B cell (primary cell): ENCODE measurements at places on chromosomes 7 and 10.

- DNase-seq, result no peak
Observed at GRCh38 chr10:86803156-86803555, 46.7 kb downstream of the BMPR1A start.

DNA sequence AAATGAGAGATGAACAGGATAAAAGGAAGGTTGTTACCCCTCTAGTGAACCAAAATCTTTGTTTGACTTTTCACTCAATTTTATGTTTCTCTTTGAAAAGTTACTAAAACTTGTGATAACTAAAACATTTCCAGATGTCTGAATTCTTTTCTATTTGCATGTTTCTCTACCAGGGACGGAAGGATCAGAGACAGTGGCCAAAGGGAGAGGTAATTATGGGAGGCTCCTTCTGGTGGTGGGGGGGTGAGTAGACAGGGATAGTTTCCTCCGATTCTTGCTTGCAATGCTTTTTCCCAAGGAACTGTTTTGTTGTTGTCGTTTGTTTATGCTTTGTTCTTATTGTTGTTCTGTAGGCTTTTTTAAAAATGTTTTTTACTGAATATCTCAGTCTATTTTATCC, 374.8 kb downstream of the INHBA start:
- no peak for DNase-seq

DNA sequence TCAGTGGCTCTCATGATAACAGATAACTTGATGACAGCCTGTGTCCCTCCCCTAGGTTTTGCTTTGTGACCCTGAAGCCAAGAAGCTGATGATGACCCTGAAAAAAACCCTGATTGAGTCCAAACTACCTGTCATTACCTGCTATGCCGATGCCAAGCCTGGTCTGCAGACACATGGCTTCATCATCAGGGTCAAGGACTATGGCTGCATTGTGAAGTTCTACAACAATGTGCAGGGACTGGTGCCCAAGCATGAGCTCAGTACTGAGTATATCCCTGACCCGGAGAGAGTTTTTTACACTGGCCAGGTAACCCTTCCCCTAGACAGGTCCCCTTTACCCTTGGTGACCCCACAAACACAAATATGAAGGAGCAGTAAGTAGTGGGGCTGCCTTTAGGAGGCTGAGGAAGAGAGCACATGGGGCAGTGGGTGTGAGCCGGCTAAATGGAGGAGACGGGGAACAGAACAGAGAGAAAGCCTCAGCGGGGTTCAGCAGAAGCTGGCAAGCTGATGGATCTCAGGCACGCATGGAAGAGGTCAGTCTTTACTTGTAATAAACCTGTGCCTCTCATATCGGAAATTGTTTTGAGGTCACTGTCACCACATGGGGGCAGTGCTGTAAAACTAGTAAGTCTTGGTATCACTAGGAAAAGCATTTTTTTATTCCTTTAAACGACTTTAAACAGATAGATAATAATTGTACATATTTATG, 20.2 kb downstream of the PDCD11 start:
- peak; percentile 76 for DNase-seq

DNA sequence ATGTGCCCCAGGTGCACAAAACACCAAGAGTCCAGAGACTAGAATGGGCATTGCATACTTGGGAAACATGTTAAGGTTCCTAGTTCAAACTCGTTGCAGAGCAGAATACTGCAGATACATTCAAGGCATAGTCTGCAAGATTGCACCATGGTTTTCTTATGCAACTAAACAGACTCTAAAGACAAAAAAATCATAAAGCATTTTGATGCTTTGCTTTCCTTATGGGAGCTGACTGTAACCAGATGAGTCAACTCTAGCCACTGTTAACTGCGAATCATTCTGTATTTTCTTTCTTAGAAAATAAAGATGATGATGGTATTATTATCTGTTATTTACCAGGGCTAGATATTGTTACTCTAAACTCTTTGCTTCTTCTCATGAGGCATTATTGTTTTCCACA, 19.7 kb downstream of the TRUB1 start:
- no peak for DNase-seq

GRCh38 chr7:51045319-51046102, 262.8 kb upstream of the GRB10 start:
- DNase-seq, result no peak

DNA sequence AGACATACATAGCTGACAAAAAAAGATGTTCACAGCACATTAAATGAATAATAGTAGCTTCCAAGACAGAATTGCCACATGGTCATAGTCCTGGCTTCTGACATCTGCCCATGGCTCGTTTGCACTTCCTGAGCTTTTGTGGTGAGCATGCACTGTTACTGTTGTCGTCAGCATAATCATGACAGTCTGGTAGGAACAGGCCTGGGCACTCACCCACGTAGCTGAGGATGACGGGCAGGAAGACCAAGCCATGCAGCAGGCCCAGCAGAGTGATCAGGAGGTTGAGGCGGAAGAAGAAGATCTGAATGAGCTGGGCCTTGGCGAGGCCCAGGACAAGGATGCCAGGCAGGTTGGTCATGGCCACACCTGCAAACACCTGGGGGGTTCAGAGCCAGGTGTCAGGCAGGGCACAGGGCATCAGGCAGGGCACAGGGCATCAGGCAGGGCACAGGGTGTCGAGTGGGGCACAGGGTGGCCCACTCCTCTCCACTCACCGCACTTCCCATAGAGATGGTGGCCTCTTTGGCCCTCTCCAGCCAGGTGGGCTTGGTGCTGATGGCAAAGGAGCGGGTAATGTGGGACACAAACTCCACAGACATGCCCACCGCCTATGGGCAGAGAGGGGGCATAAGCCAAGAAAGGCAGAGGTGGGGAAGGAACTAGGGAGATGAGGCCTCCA, 25.3 kb upstream of the NUDCD3 start:
- no peak for DNase-seq

GRCh38 chr10:110547139-110547761, 20.2 kb upstream of the SMC3 start:
- DNase-seq, result peak; percentile 76

- no peak for DNase-seq
Observed at GRCh38 chr10:22570733-22571430, 143.5 kb downstream of the PIP4K2A start.

GRCh38 chr7:29623973-29624372, 60.3 kb downstream of the PRR15 start:
- DNase-seq, result no peak

DNA sequence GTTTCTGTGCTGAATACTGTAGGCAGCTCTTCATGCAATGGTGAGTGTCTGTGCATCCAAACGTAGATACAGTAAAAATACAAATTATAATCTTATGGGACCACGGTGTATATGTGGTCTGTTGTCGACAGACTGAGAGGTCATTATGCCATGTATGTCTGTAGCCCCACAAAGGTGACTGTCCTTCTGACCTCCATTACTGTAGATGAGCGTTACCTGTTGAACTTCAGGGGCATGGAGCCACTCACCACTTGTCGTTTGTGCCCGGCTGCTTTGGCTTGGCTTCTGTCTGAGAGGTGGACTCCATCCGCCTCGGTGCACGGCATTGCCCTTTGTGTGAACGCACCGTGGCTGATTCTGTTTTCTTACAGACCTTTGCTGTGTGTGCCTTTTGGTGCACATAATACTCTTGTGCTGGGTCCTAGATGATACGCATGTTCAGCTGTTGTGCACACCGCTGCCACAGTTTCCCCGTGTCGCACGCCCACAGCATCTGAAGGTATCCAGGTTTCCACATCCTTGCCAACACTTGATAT, 2.9 kb downstream of the UBE3C start:
- no peak for DNase-seq

- DNase-seq, result peak; percentile 73
Observed at GRCh38 chr7:29989257-29989995, at the start of gene SCRN1. SCRN1 (minus strand) TSS chr7:29989801; CDS start chr7:29969067, 20,734 bp downstream.

- no peak for DNase-seq
Observed at GRCh38 chr10:23075672-23076071, 19.7 kb upstream of the MSRB2 start.

- no peak for DNase-seq
Observed at GRCh38 chr10:57992321-57993077, 275.2 kb downstream of the IPMK start.

- DNase-seq, result no peak
Observed at GRCh38 chr10:119303886-119304285, 96.5 kb downstream of the GRK5 start.

DNA sequence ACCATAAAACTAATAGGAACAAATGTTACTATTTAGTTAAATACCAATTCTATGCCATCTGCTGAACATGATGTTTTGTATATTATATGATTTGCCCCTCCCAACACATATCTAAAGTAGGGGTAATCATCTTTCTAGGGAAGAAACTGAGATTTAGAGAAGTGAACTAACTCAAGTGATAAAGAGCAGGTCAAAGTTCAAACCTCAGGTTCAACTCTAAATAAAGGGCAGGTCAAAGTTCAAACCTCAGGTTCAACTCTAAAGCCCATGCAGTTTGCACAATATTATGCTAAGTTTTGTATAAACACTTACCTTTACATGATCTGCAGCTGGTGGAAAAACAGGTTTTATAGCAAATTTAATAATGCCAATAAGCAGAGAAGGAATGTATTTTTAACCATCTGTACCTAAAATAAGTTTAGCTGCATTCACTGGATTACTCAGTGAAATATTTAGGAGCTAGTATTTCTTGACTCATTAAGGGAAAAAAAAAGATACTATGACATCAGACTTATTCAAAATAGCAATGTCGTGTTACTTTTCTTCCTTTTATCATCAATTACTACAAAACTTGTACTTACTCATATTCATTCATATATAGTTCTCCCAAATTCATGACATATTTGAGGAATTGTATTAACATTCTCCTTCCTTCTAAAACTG, 1194.3 kb upstream of the CELF2 start:
- no peak for DNase-seq

DNA sequence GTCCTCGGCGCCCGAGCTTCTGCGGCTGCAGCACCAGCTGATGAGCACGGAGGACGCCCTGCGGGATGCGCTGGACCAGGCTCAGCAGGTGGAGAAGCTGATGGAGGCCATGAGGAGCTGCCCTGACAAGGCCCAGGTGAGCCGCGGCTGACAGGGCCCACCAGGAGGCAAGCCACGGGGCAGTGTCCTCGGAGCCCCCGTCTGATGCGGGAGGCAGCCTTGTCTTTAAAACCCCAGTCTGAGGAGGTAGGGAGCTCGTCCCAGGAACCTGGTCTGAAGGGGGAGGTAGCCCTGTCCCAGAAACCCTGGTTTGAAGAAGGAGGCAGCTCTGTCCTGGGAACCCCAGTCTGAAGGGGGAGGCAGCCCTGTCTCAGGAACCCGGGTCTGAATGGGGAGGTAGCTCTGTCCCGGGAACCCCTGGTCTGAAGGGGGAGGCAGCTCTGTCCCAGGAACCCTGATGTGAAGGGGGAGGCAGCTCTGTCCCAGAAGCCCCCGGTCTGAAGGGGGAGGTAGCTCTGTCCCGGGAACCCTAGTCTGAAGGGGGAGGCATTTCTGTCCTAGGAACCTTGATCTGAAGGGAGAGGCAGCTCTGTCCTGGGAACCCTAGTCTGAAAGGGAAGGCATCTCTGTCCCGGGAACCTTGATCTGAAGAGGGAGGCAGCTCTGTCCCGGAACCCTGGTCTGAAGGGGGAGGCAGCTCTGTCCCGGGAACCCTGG, 53.1 kb upstream of the GTF2IRD1 start:
- DNase-seq, result peak; percentile 22

DNA sequence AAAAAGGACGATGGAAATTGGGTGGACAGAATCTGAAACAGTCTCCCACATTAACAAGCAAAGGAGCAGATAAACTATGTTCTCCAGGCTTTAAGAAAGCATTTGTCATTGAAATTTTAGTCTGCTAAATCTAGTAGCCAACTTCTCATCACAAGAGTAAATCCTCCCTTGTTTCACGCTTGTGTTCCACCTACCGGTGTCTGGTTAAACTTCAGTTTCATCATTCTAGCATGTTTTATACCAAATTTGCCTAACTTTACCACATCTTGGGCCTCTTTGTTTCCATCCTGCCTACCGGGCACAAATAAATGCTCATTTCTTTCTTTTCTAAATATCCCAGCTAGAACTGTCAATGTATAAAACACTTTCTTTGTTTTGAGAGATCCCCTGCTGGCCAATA, 5.8 kb downstream of the LIPA start:
- peak; percentile 43 for DNase-seq

DNA sequence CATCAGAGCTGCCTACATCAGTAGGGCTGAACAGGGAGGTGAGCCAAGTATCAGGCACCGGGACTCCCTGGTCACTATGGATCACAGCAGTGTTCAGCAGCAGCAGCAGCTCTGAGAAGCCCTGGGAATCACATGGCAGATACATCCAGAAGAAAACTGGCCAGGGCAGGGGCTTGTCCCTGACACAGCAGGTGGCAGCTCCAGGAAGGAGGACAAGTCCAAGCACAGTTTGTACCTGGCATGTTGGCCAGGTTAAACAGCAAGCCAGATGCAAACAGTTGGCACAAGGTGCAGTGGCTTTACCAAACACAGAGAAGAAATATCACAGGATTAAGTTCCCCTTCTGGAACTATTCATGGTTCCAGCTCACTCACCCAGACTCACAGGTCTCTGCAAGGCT, 139.4 kb downstream of the KCNMA1 start:
- DNase-seq, result no peak

GRCh38 chr10:29245476-29245875, 43.4 kb upstream of the LYZL1 start:
- DNase-seq, result no peak

DNA sequence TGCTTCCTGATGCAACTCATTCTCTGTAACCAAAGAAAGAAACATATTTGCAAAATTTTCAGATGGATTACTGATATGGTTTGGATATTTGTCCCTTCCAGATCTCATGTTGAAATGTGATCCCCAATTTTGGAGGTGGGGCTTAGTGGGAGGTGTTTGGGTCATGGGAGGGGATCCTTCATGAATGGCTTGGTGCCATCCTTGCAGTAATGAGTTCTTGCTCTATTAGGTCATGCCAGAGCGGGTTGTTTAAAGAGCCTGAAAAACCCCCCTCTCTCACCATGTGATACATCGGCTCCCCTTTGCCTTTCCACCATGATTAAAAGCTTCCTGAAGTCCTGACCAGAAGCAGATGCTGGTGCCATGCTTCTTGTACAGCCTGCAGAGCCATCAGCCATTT, 43.8 kb upstream of the PRKG1 start:
- DNase-seq, result no peak

DNA sequence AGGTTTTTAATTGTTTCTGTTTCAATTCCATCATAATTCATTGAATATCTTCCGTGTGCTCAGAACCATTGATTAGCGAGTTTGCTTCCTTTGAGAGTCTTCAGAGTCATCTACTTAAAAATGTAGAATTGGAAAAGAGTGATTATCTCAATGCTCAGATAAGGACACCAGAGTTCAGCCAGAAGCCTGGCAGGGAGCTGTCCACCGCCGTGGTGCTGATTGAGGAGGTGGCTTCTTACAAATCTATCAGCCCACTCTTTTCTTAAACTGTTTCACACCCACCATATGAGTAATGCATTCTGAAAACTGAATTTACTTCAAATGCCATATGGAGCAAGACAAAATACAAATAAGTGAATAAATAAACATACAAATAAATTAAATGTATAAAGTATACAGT, 79.3 kb downstream of the INSYN2A start:
- DNase-seq, result no peak

- no peak for DNase-seq
Observed at GRCh38 chr10:81502677-81503359, 372.2 kb upstream of the NRG3 start.

DNA sequence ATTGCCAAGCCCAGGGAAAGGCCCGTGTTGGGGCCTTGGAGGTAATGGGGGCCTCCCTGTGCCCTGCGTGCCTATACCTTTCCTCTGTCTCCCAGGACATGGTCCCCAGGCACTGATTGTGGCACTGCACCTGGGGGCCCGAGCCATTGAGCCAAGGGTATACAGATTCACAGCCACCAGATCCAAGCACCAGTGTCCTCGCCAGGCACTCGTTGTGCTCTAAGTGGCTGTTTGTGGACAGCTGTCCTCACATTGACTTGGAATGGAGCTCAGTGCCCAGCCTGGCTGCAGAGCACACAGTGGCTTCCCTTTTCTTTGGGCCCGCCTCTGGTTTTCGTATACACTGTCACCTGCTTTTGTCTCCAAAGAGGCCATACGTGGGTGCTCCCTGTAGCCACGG, 72.0 kb upstream of the BTBD16 start:
- DNase-seq, result no peak
